ENCODE measurements at places on chromosomes 6 and 20.

DNA sequence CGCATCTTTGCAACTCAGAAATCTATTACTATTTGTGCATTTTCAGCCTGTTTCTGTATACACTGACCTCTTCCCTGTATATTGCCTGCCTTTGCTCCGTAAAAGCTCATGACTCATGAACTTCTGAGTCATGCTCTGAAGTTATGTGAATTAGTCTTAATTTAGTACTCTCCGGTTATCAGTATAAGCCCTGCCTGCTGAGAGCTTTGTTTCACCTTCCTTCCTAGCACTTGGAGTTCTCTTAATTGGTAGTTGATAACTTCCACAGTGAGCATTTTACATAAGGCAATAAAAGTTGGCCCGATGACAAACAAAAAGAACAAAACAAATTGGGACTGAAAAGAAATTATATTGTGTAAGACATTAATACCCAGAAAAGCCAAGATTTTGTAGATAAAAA lies 231.4 kb downstream of the GJA1 start:
- no peak for DNase-seq

DNA sequence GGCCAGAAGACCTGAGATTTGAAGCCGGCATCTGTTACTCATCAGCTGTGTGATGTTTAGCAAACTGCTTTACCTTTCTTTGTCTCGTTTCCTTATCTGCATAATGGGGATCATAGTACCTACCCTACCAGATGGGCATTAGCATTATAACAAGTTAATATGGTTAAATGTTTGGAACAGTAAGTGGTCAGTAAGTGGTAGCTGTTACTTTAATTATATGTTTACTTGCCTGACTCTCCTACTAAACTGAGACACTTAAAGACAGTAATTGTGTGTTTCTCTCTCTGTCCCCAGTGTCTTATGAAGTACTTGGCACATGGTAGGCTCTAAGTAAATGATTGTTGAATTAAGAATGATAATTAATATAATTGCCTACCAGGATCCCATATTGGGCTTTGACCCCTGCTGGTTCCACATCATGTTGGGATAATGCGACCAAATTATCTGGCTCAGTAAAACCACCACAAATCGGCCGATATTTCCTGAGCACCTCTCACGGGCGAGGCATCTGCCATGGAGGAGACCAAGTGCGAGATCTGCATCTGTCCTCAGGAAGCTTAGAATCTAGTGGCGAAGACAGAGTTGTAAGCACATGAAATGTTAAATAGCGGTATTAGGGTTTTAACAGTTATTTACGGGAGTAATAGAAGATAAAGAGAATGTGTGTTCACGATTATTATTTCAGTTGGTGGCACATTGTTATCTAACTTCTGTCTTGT lies 31.4 kb downstream of the PTK7 start:
- DNase-seq: no peak

GRCh38 chr6:34638834-34639736 lies 57.5 kb downstream of the ILRUN start:
- no peak for DNase-seq

DNA sequence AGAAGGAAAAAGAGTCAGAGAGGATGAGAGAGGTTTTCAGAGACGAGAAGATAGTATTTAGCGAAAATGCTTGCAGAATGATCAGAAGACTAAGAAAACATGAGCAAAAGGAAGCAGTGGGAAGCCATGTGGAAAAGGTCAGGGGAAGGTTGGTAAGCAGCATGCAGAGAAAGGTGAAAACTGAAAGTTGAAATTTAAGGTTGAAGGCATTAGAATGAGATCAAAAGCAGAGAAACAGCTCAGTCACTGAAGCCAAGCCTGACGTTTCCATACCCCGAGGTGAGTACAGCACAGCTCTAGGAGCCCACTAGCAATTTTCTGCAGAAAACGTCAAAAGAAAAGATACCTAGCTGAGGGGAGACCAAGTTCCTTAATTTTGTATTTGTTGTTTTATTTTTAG lies 19.1 kb upstream of the TFB1M start:
- DNase-seq: no peak

- no peak for DNase-seq
Measured at GRCh38 chr20:48731536-48731935, 96.3 kb downstream of the PREX1 start.

- no peak for DNase-seq
Measured at GRCh38 chr6:73017476-73017875, 207.8 kb downstream of the KHDC1L start.

- DNase-seq: no peak
Measured at GRCh38 chr20:4800676-4801449, 79.2 kb downstream of the PRND start.

DNA sequence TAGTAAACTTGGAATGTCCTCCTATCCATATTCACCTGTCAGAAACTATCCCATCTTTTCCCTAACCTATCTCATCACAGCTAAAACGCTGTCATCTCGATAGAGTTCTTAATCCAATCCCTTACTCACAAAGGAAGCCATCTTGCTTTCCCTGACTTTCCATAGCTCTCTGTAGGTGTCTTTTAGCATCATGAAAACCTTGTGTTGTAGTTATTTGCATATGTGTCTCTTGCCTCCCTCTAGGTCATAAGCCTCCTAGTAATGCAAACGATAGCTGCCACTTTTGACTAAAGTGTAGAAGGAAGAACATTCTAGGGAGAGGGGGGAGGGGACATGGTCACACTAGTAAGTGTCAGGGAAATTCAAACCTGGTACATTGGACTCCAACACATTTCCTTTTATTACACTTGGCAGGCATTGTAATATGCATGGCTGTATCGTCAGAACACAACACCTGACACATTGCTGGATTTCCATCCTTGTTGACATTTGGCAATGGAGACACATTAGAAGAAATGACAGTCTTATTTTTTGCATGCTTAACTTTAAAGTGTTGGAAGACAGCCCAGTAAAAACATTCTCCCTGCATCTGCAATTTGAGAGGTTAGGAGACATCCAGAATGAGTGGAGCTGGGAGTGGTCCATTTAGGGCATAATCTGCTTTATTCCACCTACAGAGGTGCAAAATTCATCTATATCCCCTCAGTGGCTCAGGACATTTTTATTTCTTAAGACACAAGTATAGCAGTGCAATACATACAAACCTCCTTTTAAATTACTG lies 283.4 kb downstream of the HAO1 start:
- DNase-seq: no peak

- DNase-seq: no peak
Measured at GRCh38 chr6:143695130-143695968, 17.6 kb downstream of the PHACTR2 start.

Data from activated T-helper 9 cell treated with anti-CD3 and anti-CD28 coated beads, Interleukin-2, amount 50 U/mL, for 16 hours (primary cell).